Activated CD8-positive, alpha-beta memory T cell treated with anti-CD3 and anti-CD28 coated beads for 1 hour (primary cell): ENCODE measurements at places on chromosomes 7 and 10.

- DNase-seq: peak; percentile 35
Observed at GRCh38 chr7:44973610-44974401, 5.0 kb downstream of the MYO1G start.

DNA sequence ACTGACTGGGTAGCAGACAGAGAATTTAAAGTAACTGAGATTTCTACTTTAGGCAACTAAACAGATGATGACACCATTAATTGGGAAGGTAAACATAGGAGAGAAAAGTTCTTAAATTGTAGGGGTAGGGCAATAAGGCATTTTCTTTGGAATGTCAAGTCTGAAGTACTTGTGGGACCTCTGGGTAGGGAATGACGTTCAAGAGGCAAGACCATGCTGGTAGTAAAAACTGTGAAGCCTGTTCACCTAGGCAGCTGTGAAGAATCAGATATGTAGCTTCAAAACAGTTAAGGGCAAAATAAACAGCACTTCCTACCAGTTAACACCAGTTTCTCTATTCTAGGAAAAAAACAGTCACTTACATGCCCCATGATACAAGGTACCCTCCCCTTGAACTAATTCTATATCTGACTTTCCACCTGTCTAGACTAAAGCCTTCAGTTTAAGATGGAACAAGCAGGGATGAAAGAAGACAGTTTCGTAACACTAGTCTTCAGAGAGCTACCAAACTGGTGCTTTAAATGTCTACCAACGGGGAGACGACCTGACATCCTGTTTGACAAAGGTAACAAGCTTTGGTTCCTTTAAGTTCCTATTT is 63.1 kb upstream of the KCNIP2 start:
- no peak for DNase-seq

GRCh38 chr7:98848918-98849317 is 20.9 kb downstream of the TMEM130 start:
- DNase-seq: no peak

- no peak for DNase-seq
Observed at GRCh38 chr10:51926337-51926736, 226.9 kb upstream of the CSTF2T start.

- no peak for DNase-seq
Observed at GRCh38 chr7:39631736-39632308, 8.4 kb downstream of the RALA start.

DNA sequence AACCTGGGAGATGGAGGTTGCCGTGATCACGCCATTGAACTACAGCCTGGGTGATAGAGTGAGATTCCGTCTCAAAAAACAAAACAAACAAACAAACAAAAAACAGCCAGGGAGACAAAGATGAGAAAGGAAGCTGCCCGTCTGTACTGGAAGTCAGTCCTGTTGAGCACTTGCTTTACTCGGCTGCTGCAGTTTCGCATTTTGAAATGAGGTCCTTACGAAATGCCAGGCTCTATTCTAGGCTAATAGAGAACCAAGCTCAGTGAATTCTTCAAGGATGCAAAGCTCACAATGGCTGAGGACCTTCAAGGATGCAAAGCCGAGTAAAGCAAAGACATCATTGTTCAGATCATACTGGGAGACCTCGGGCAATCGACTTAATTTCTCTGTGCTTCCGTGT is 333.3 kb downstream of the CALN1 start:
- no peak for DNase-seq

GRCh38 chr7:140263277-140263676 is 86.5 kb upstream of the KDM7A start:
- DNase-seq: no peak

GRCh38 chr7:45026984-45027773 is 27.2 kb downstream of the CCM2 start:
- DNase-seq: no peak
